ENCODE measurements at places on chromosomes 11 and 22.
A peak's percentile ranks its signal among the peaks of the same experiment; 100 is the strongest.

- no peak for DNase-seq
- no peak overlapping the region for H3K4me3 ChIP-seq
- H3K4me1 ChIP-seq, result no peaks in the 10 kb centered on the region
- H3K27ac ChIP-seq, result no peak overlapping the region
- no peaks in the 10 kb centered on the region for H3K36me3 ChIP-seq
These were observed 9.2 kb downstream of the APOA4 start for GRCh38 chr11:116813781-116814471.

DNA sequence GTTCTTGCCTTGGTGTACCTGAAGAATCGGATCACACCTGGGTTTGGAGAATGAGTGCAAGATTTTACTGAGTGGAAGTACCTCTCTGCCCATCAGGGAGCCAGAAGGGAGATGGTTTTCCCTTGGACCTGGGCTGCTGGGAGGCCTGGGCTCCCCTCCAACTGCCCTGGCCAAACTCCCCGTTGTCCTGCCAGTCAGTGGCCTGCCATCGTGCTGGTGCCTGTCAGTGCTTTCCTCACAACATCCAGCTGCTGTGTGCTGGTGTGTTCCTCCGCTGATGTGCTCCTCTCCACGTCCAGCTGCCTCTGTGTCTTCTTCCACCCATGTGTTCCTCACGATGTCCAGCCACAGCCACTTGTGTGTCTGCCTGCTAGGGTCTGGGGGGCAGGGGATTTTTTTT, 87.9 kb upstream of the CLPB start:
- no peak overlapping the region for H3K27ac ChIP-seq
- no peaks in the 10 kb centered on the region for H3K27me3 ChIP-seq
- H3K36me3 ChIP-seq, result no peaks in the 10 kb centered on the region
- no peak for DNase-seq
- H3K4me3 ChIP-seq, result no peak overlapping the region
- peaks cover 8% of the 10 kb centered on the region for H3K4me1 ChIP-seq

GRCh38 chr11:128331317-128331716, 256.0 kb downstream of the ETS1 start:
- H3K4me1 ChIP-seq, result no peaks in the 10 kb centered on the region

DNA sequence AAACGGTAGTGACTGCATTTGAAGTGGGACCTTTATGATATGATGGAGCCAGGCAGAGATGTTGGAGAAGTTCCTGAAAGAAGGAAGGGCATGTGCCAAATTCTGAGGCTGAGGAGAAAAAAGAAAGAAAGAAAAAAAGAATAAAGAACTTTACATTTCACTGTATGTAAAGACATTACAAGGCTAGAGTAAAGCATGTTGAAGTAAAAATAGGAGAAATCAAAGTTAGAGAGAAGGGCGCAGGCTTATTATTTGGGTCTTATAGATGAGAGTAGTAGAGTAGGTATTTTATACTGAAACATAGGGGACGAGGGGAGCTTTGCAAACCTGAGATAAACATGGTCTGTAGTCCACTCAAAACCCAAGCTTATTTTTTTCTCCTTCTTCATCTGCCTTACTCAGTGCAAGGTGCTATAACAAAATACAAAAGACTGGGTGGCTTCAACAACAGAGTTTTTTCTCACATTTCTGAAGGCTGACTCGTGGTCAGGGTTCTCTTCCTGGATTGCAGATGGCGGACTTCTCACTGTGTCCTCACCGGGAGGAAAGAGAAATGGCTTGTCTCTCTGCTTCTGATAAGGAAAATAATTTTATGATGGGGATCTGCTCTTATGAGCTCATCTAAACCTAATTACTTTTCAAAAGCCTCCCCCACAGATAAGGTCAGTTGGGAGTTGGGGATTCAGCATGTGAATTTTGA, 2.7 kb downstream of the HBG1 start:
- no peaks in the 10 kb centered on the region for H3K36me3 ChIP-seq
- H3K4me1 ChIP-seq, result no peaks in the 10 kb centered on the region
- H3K27ac ChIP-seq, result no peak overlapping the region
- H3K27me3 ChIP-seq, result no peaks in the 10 kb centered on the region
- H3K4me3 ChIP-seq, result no peak overlapping the region

DNA sequence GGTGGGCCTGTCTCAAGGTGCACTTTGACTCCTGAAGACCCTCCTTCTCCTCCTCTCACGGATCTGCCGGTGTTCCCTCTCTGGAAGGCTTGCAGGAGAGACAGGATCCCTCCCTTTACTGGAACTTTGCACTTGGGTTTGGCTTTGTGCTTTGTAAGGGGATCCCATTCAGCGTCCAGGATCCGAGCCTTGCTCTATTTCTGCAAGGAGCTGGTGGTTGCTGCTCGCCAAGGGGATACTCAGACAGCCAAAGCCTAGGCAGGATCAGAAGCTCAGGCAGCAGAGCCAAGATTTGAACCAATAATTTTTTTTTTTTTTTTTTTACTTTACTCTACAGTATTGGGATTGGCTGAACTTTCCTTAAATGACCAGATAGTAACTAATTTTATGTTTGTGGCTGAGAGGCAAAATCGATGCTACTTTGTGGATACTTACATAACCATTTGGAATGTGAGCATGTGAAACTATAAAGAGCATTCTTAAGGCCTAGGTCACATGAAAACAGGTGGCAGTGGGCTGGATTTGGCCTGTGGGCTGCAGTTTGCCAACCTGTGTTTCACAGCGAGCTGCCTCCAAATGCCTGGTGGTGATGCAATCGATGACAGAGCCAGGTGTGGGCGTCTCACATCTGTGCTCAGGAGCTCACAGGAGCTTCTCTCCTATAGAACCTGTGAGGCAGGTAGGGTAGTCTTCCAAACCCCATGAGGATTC, 25.2 kb downstream of the BCR start:
- peak overlapping the region; percentile 81 for H3K27ac ChIP-seq
- H3K4me1 ChIP-seq, result peaks cover 54% of the 10 kb centered on the region
- H3K27me3 ChIP-seq, result no peaks in the 10 kb centered on the region

- DNase-seq, result no peak
- H3K4me1 ChIP-seq, result peaks cover 4% of the 10 kb centered on the region
- H3K27ac ChIP-seq, result no peak overlapping the region
- H3K4me3 ChIP-seq, result no peak overlapping the region
- H3K36me3 ChIP-seq, result no peaks in the 10 kb centered on the region
- H3K27me3 ChIP-seq, result peaks cover 3% of the 10 kb centered on the region
These were observed 27.6 kb upstream of the LRRC10B start for GRCh38 chr11:61480994-61481335.

GRCh38 chr11:110762590-110762989, 50.4 kb upstream of the ARHGAP20 start:
- DNase-seq, result no peak
- H3K4me1 ChIP-seq, result peaks cover 29% of the 10 kb centered on the region
- H3K36me3 ChIP-seq, result no peaks in the 10 kb centered on the region
- peak overlapping the region; percentile 42 for H3K27ac ChIP-seq
- H3K27me3 ChIP-seq, result no peaks in the 10 kb centered on the region
- H3K4me3 ChIP-seq, result no peak overlapping the region

DNA sequence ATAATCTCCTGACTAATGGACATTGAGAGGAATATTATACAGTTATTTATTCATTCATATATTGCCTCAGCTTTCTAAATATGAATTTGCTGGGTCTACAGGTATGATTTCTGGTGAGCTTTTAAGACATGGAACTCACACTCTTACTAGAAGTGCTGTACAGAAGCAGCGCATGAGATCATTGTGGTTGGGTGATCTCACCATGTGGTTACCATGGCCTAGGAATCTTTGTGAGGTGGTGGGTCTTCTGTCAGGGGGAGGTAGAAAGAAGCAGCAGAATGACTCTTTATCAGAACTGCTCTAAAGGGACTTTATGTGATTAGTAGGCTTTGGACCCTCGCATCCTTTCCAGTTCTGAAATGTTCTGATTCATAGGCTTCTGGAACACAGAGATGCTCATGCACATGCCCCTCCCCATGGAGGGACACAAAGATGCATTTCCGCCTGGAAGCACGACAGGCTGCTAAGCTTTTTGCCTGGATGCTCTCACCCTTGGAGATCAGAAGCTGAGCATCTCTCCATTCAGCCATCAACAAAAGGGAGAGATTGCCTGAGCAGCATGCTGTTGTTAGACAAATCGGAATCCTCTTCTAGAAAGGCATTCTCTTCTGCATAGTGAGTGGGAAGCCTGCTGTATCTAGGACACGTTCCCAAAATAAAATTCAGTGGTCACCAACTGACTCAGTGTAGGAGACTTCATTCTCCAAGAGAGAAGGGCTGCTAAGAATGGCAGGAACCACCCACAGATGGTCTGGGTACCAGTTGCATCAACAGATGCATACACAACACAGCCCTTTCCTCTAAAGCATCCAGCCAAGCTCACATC, 51.3 kb downstream of the KIRREL3 start:
- no peaks in the 10 kb centered on the region for H3K4me1 ChIP-seq
- H3K27me3 ChIP-seq, result no peaks in the 10 kb centered on the region
- no peak overlapping the region for H3K4me3 ChIP-seq
- DNase-seq, result no peak
- no peak overlapping the region for H3K27ac ChIP-seq

GRCh38 chr11:131675121-131675888, 304.9 kb downstream of the NTM start:
- H3K27ac ChIP-seq, result no peak overlapping the region
- peaks cover 3% of the 10 kb centered on the region for H3K27me3 ChIP-seq
- DNase-seq, result peak; percentile 11

GRCh38 chr22:36104988-36105387, 55.6 kb downstream of the APOL3 start:
- H3K36me3 ChIP-seq, result no peaks in the 10 kb centered on the region
- no peak overlapping the region for H3K27ac ChIP-seq
- H3K4me3 ChIP-seq, result no peak overlapping the region
- DNase-seq, result no peak

DNA sequence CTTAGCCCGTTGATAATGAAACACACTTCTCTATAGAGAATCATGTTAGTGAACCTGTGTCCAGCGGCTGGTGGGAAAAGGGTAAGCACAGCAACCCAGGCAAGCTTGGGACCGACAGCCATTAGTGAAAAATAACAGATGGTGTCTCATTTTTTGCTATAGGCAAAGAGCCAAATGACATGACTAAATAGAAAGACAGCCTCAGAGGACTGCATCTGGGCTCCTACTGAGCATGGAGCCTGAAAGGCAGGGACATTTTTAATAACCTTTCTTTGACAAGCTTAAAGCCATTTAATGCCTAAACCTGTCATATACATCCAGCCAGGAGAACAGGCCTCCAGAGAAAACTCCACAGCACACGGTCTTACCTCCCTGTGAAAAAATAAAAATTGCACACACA, 67.0 kb downstream of the FANCF start:
- H3K36me3 ChIP-seq, result no peaks in the 10 kb centered on the region
- no peaks in the 10 kb centered on the region for H3K4me1 ChIP-seq
- H3K27ac ChIP-seq, result no peak overlapping the region
- H3K27me3 ChIP-seq, result no peaks in the 10 kb centered on the region

DNA sequence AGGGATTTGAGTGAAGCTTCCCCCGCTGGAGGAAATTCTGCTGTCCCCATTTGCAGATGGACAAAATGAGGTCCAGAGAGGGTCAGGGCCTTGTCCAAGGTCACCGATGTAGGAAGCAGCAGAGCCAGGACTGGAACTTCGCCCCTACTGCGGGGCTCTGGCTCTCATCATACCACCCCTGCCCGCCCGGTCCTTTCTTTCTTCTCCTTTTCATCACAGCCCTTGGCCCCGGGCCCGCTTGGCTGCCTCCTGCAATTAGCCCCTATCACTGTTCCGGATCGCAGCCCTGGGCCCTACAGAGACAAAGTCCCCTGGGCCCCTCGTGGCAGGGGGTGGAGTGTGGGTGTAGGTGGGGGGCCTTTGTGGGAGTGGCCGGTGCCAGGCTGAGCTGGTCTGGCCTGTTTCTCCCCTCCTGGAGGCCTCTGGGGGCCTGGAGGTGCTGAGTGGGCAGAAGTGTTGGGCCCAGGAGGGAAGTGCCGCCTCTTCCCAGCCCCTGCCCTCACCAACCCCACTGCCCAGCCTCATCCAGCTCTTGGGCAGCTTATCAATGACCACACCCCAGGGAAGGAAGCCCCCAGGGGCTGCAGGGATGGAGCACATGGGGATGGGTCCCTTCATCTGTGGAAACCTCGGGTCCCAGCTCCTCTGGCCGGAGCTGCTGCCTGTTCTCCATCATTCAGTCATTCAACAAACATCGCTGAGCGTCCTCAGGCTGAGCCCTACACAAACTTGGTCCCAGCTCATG, 3.4 kb downstream of the EMID1 start:
- H3K27ac ChIP-seq, result no peak overlapping the region
- DNase-seq, result peak; percentile 68
- H3K4me1 ChIP-seq, result peaks cover 6% of the 10 kb centered on the region
- no peaks in the 10 kb centered on the region for H3K36me3 ChIP-seq

GRCh38 chr22:25482091-25482760, 82.2 kb upstream of the GRK3 start:
- no peaks in the 10 kb centered on the region for H3K36me3 ChIP-seq
- peaks cover 3% of the 10 kb centered on the region for H3K4me1 ChIP-seq
- H3K27me3 ChIP-seq, result no peaks in the 10 kb centered on the region
- DNase-seq, result no peak
- no peak overlapping the region for H3K27ac ChIP-seq
- H3K4me3 ChIP-seq, result no peak overlapping the region

- no peaks in the 10 kb centered on the region for H3K27me3 ChIP-seq
- H3K4me1 ChIP-seq, result no peaks in the 10 kb centered on the region
- H3K36me3 ChIP-seq, result no peaks in the 10 kb centered on the region
- no peak for DNase-seq
- H3K27ac ChIP-seq, result no peak overlapping the region
These were observed 72.3 kb downstream of the BDNF start for GRCh38 chr11:27627979-27628378.

GRCh38 chr22:19179497-19180048, 1.0 kb upstream of the SLC25A1 start:
- peak; percentile 91 for DNase-seq
- H3K27me3 ChIP-seq, result no peaks in the 10 kb centered on the region
- H3K4me3 ChIP-seq, result peak overlapping the region; percentile 78
- H3K4me1 ChIP-seq, result peaks cover 3% of the 10 kb centered on the region
- no peaks in the 10 kb centered on the region for H3K36me3 ChIP-seq

- no peaks in the 10 kb centered on the region for H3K27me3 ChIP-seq
- no peaks in the 10 kb centered on the region for H3K36me3 ChIP-seq
- no peak for DNase-seq
- H3K27ac ChIP-seq, result no peak overlapping the region
- no peak overlapping the region for H3K4me3 ChIP-seq
These were observed 75.8 kb downstream of the COMMD9 start for GRCh38 chr11:36213393-36213840.

- no peaks in the 10 kb centered on the region for H3K4me1 ChIP-seq
- DNase-seq, result no peak
- H3K4me3 ChIP-seq, result no peak overlapping the region
- H3K27ac ChIP-seq, result no peak overlapping the region
- no peaks in the 10 kb centered on the region for H3K36me3 ChIP-seq
- H3K27me3 ChIP-seq, result no peaks in the 10 kb centered on the region
These were observed 64.7 kb downstream of the PARVG start for GRCh38 chr22:44245438-44245837.

DNA sequence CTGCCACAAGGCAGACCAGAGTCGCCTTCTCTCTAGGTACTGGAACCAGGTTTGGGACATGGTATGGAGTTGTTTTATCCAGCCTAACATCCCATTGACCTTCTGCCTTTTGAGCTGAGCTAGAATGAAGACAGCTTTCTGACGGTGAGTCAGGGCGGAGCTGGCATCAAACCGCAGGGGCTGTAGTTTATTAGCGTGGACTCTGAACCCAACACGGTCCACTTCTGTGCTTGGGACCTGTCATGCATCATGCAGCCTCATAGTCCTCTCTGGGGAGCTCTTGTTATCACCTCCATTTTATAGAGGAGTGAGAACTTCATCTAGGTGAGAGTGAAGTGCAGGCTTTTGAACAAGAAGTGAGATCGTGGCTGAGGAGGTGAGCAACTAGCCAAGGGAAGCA, 8.3 kb downstream of the GAL3ST1 start:
- no peaks in the 10 kb centered on the region for H3K27me3 ChIP-seq
- no peaks in the 10 kb centered on the region for H3K36me3 ChIP-seq
- DNase-seq, result no peak
- no peaks in the 10 kb centered on the region for H3K4me1 ChIP-seq
- H3K4me3 ChIP-seq, result no peak overlapping the region
- H3K27ac ChIP-seq, result no peak overlapping the region
